Stimulated activated CD4-positive, alpha-beta T cell treated with anti-CD3 and anti-CD28 coated beads, Interleukin-15, amount 100 ng/mL, for 24 hours (primary cell): ENCODE measurements at places on chromosomes 6 and 20.

- no peak for DNase-seq
Measured at GRCh38 chr6:29447670-29448069, 8.6 kb downstream of the OR10C1 start.

GRCh38 chr6:159961528-159961927 lies 7.4 kb upstream of the IGF2R start:
- no peak for DNase-seq

- no peak for DNase-seq
Measured at GRCh38 chr6:102582569-102582968, 1189.1 kb downstream of the GRIK2 start.

- no peak for DNase-seq
Measured at GRCh38 chr6:2817903-2818443, 23.7 kb downstream of the SERPINB1 start.

DNA sequence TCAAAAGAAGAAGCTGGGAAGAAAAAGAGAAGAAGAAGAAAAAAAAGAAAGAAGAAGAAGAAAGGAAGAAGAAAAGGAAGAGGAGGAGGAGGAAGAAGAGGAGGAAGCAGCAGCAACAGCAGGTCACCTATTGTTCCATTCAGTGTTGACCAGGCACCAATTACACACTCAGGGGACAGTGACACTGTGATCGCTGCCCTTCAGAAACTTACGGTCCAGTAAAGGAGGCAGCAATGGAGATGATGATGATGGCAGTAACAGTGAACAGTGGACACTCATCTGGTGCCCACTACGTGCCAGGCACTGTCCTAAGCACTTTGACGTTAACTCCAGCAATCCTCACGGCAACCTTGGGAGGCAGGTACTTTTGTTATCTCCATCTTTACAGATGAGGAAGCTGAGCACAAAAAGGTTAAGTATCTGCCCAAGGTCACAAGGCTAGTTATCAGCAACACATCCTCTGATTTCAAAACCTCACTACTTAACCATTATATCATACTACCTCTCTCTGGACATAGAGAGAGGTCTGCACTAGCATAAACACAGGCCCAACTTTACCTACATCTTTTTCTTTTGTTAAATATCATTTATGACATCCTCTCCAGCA lies 83.2 kb downstream of the SLC22A23 start:
- no peak for DNase-seq
